Esophagus squamous epithelium (tissue), 5 donors: ENCODE measurements at places on chromosomes 1 and 21.

DNA sequence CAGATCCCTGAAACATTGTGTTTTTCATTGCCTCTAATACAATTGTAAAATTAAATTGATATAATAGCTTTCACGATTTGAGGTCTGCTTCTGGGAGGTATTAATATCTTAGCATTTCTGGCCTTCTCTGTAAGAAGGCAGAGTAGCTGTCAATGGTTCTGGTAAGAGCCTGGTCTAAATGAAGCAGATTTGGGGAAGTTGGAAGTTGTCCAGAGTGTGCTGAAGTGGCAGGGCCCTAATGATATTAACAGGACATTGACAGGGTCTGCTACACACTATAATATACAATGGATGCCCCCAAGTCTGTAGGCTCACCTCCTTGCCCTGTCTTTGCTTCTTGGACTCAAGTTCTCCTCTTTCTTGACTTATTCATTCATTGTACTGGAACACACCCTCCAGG lies 99.5 kb downstream of the C4BPA start:
- no peak for DNase-seq

DNA sequence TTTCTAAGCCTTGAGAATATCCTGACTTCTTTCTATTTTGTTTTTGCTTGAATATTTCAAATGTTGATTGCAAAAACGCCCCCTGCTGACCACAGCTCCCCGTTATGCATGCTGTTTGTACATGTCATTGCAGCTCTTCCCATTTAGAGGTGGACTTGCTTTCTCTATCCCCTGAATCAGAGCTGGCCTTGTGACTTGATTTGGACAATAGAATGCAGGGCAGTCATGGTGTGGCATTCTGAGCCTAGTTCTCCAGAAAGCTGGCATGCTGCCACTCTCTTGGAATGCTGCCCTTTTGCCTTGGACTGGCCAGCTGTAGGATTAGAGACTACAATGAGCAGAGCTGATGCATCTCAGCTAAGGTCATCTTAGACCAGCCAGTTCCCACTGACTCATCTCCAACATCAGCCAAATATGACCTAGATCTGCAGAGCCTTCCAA lies 1561.5 kb downstream of the MRPL39 start:
- no peak for DNase-seq

GRCh38 chr1:175708787-175709186 lies 34.6 kb downstream of the TNR start:
- DNase-seq = no peak

DNA sequence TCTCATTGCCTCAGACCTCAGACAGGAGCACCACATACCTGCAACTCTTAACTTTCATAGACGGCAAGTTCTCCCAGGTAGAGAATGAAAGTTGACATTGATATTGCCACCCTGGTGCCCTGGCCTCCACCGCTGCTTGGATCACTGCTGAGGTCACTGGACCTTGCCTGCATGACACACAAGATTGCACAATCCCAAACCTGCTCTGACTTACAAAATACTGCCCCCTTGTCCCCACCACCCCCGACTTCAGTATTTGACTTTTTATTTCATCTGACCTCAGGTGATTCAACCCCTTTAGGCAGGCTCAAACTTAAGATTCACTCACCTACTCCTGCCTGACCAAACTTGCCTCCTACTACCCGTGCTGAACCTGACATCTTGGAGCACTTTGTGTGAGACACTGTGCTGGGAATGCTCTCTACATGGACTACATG lies 43.1 kb upstream of the S1PR1 start:
- no peak for DNase-seq

GRCh38 chr1:9112961-9113880 lies 15.7 kb downstream of the GPR157 start:
- no peak for DNase-seq

GRCh38 chr1:7584643-7585042 lies 186.5 kb upstream of the VAMP3 start:
- DNase-seq = no peak

GRCh38 chr21:17513214-17514123 lies 626 bp downstream of the CXADR start:
- DNase-seq = no peak

DNA sequence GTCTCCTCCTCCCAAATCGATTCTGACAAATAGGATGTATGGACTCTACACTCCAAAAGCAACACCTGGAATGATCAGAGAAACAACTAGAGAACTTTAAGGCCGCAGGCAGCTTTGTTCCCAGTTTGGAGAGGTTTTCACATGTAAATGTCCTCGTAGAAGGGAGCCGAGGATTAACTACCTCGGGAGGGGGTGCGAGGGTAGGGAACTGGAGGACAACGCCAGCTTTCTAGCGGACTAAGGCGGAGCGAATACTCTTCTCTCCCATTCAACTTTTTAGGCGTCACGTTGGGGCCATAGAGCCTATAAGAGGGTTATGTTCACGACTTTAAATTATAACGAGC lies 1.2 kb downstream of the SCAF4 start:
- no peak for DNase-seq

- DNase-seq = no peak
Measured at GRCh38 chr1:102732927-102733326, 375.4 kb downstream of the COL11A1 start.

DNA sequence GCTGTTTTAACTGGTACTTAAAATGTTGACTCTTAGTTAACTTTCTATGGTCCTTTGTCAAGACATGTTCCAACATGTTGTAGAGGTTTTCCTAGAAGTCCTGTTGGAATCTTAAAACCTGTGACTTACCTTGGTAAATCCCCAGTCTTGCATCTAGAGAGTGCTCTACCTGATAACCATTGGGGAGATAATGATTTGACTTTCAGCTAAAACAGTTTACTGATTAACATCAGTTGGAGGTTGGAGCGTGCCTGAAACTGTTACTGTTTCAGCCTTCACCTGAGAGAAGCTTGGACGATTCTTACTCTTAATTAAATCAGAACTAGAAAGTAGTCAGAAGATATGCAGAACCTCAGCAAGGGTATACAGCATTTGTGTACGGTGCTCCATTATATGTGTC lies 8.8 kb downstream of the MDM4 start:
- no peak for DNase-seq

GRCh38 chr1:240608707-240609106 lies 3.2 kb downstream of the GREM2 start:
- no peak for DNase-seq

DNA sequence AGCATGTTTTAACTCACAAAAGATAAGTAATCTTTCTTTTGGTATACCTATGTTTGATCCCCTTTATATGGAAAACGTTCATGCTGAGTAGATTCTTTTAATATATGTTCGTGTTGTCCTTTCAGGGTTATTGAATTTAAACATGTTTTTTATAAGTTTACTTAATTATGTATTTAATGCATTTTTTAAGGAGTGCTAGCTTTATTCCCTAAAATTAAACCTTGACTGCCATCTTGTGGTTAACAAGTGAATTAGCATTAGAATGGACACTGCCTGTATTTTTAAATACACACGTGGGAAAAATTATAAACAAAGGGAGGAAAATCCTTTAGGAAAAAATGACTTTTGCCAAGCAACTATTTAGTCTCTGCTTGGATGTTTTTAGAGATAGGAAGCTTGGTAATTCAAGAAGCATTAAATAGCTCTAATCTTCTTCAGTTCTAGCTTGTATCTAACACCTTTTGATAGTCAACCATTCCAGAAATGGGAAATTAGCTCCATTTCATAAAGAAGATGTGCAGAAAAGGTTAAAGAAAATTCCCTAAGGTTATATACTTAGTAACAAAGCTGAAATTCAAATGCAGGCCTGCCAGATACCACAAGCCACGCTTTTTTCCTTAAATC lies 43.0 kb downstream of the UBE2U start:
- no peak for DNase-seq

DNA sequence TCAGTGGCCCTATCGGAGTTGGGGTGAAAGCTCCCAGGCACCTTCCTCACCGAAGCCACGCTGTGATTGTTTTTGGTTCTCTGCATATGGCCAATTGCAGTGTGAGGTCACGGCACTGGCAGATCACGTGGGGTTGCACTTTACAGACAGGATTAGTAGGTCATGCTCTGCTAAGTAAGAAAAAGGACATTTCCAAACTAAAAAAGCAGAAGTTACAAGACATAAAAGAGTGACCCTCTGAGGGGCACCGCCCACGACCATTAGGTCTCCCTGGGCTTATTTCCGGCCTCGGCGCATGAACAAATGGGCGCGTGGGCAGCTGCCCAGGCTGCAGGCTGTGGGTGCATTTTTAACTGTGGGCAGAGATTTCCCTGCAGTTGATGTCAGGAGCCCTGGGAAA lies 2.0 kb downstream of the CAPN9 start:
- DNase-seq = no peak

- DNase-seq = no peak
Measured at GRCh38 chr21:36704281-36704957, 5.5 kb downstream of the SIM2 start.

GRCh38 chr1:150560011-150560438 lies 10.8 kb downstream of the ADAMTSL4 start:
- DNase-seq = no peak

DNA sequence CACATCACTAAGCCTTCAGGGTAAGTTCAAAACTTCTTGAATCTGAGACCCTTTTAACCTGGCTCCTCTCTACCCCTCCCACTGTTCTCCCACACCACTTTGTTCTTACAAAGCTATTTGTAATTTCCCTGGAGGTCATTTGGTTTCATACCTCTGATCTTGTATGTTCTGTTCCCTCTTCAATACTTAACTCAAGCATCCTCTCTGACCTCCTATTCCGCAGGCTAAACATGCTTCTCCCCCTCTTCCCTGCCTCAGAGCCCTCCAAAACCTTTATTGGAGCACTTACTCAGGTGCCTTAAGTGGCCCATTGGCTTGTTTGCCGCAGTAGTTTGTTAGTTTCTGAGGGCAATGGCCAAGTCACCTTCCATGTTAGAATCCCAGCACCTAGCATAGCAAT lies 54.8 kb downstream of the SSX2IP start:
- DNase-seq = no peak

DNA sequence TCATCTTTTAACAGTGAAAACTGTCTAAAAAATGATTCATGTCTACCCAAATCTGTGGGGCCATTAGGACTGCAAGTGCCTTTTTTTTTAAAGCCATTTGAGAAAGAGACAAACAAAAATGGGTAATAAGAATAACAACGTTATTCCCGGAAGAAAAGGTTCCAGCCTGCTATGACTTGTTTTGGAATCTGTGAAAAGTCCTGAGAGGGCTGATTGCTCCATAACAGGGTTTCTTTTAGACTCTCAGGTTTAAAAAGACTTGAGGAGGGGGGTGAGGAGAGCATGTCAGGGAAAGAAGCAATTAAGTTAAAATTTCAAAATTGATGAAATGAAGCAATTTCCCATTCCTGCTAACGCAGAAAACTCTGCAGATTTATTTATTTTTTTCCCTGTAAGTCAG lies 56.4 kb downstream of the CACHD1 start:
- no peak for DNase-seq

- no peak for DNase-seq
Measured at GRCh38 chr1:167373398-167373797, 144.9 kb downstream of the CD247 start.

GRCh38 chr1:4599951-4600481 lies 54.4 kb upstream of the AJAP1 start:
- no peak for DNase-seq

GRCh38 chr1:111274653-111275052 lies 16.0 kb upstream of the CHIA start:
- DNase-seq = no peak

GRCh38 chr21:43731476-43731875 lies 12.5 kb downstream of the PDXK start:
- DNase-seq = no peak

GRCh38 chr1:20558191-20558590 lies 5.8 kb downstream of the FAM43B start:
- DNase-seq = no peak

- no peak for DNase-seq
Measured at GRCh38 chr1:152757747-152758146, at the start of gene KPRP. TSS of gene KPRP (plus strand) at chr1:152758025. CDS start at chr1:152759589, 1,564 bp downstream.

DNA sequence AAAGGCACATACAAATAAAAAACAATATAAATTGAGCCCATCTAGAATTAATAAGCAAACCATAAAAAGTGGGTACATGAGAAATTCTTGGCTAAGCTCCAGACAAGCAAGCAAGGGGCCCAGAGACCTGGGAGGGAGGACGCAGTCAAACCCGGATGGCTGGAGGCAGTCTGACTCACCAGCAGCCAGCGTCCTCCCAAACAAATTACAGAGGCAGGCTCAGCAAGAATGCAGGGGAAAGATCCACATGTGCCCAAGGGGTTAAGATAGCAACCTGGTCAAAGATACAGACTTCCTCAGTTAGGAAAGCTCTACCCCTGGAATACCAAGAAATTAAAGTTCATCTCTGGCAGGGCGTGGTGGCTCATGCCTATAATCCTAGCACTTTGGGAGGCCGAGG lies 7.4 kb upstream of the TIAM1 start:
- DNase-seq = no peak

GRCh38 chr1:154344977-154345837 lies 19.9 kb downstream of the ATP8B2 start:
- DNase-seq = no peak

DNA sequence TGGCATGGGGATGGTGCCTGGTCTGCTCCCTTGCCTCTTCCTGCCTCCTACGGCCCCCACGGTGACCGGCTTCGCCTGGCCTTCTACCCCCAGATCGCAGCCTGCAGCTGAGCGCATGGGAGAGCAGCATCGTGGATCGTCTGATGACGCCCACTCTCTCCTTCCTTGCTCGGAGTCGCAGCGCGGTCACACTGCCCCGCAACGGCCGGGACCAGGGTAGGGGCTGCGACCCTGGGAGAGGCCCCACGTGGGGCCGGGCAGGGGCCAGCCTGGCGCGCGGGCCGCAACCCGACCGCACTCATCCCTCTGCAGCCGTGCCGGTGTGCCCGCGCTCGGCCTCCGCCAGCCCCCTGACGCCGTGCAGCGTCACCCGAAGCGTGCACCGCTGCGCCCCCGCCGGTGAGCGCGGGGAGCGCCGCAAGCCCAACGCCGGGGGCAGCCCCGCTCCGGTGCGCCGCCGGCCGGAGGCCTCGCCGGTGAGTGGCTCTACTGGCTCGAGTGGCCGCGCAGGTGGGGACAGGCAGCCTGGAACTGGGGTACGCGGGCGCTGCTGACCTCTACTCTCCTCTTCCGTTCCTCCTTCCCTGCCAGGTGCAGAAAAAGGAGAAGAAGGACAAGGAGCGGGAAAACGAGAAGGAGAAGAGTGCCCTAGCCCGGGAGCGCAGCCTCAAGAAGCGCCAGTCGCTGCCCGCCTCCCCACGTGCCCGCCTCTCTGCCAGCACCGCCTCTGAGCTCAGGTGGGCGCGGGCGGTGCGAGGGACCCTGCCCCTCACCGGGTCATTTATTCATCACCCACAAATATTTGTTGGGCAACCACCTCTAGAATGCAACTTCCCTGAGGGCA lies 20.4 kb downstream of the MAP7D1 start:
- no peak for DNase-seq

GRCh38 chr1:226201029-226201593 lies 14.6 kb upstream of the ACBD3 start:
- DNase-seq = no peak

DNA sequence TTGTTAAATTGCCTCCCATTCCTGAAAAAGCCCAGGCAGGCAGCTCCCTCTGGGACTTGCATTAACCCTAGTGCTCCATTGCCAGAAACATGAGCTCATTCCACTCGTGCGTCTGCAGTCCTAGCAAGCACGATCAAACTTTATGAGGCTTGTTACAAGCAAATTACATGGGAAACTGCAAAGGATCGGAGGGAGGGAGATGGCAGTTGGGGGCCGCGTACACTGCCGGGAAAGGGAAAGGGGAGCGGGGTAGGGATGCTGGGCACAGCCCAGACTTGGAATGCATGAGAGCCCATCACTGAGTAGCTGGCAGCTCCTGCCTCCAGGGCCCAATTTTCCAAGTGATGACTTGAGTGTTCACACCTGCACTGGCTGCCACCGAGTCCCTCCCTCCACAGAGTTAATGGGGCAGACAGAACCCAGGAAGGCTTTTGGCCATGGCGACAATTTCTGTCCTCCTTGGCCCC lies 169.9 kb downstream of the BRINP2 start:
- no peak for DNase-seq

GRCh38 chr1:232561381-232561780 lies 68.6 kb downstream of the SIPA1L2 start:
- DNase-seq = no peak
